ENCODE measurements at places on chromosomes 11 and 22.
A peak's percentile ranks its signal among the peaks of the same experiment; 100 is the strongest.

DNA sequence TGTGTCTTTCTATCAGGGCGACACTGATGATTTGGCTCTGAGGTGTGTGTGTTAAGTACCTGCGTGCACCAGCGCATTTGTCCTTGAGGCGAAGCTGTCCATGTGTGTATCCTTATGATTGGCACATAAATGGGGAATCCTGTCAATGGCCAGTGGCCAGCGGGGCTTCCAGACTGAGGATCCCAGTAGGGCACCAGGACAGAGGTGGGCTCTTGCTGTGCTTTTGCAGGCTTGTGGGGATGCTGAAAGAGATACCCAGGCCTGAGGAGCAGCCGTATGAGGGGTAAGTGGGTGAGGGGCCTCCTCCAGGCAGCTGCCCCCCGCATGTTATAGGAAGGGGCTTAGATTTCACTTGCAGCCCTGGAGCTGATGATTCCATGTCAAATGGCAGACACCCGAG lies 156.8 kb downstream of the ST3GAL4 start:
- no peak for DNase-seq

- DNase-seq = no peak
Observed at GRCh38 chr11:16759857-16760508, 21.5 kb downstream of the C11orf58 start.

DNA sequence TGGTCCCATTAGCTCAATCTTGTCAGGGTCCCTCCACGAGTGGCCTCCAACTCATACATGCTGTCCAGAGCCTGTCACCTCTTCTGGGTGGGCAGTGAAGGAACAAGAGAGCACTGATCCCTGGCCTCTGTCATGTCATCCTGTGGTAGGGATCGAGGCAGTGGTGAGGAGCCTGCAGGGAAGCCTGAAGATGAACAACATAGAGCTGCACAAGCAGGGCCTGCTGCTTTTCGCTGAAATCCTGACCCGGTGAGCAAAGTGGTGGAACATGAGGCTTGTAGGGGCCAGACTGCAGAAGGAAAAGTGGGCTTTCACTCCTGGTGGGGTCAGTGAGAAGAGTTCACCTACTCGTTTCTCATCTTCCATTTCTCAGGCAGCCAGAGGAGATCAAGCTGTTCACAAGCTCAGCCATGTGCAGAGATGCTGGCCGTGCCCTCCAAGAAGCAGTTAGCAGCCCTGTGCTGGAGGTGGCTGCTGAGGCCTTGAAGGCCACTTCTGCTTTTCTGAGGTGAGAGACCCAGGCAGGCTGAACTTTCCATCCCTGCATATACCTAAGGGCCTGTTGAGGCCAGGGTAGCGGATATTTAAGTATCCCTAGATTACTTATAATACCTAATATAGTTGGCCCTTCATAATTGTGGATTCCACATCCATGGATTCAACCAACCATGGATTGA lies 32.9 kb downstream of the MEI1 start:
- DNase-seq = no peak

GRCh38 chr11:34546511-34547209 lies 33.1 kb upstream of the ELF5 start:
- peak; percentile 9 for DNase-seq
